Activated CD4-positive, alpha-beta T cell treated with anti-CD3 and anti-CD28 coated beads, Interleukin-2, Interleukin-6, amounts not matched to agents 100 ng/mL and 50 ng/mL, durations not matched to agents 16 hours and 8 hours (primary cell): ENCODE measurements at places on chromosomes 5 and 9.

- peak; percentile 75 for DNase-seq
These were observed 463.5 kb upstream of the RGMB start for GRCh38 chr5:98309785-98310598.

- no peak for DNase-seq
These were observed 101.9 kb downstream of the MTRR start for GRCh38 chr5:7970816-7971215.

DNA sequence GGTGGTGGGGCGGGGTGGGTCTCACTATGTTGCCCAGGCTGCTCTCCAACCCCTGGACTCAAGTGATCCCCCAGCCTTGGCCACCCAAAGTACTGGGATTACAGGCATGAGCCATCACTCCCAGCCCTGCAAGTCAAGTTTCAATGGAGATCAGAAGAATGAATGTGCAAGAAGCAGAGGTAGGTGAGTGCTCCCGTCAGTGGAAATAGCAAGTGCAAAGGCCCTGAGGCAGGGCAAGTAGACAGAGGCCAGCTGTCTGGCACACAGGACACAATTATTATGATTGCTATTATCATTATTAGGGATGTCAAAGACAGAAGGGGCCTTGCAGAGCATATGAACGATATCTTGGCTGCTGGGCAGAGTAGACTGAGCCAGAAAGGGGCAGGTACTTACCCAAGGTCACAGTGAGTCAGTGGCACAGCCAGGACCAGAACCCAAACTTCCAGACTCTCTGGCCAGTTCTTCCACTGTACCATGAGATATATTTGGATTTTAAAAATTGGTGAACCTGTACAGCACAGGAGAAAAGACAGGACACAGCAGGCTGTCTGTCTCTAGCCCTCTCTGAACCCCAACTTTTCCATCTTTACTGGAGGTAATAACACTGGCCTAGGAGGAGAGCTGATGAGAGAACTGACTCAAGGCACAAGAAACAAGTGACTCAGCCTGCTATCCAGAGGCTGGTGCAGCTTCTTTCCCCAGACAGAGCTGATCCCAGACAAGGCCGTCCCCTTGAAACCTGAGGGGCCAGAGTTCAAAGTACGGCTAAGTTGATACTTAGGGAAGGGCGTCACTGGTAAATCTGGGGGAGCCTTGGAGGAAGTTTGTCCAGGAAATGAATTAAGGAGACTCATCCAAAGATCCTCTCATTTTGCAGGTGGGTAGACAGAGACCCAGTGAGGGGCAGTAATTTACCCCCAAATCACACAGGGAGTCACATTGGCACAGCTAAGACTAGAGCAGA, 1.4 kb downstream of the HDHD3 start:
- peak; percentile 24 for DNase-seq

- DNase-seq = no peak
These were observed 1.2 kb downstream of the CDC14B start for GRCh38 chr9:96618209-96619123.

- DNase-seq = no peak
These were observed 33.9 kb upstream of the JMY start for GRCh38 chr5:79202076-79202475.

GRCh38 chr5:120967366-120967765, 503.3 kb downstream of the PRR16 start:
- no peak for DNase-seq

GRCh38 chr9:127862075-127863011, 7.9 kb upstream of the ENG start:
- peak; percentile 19 for DNase-seq

DNA sequence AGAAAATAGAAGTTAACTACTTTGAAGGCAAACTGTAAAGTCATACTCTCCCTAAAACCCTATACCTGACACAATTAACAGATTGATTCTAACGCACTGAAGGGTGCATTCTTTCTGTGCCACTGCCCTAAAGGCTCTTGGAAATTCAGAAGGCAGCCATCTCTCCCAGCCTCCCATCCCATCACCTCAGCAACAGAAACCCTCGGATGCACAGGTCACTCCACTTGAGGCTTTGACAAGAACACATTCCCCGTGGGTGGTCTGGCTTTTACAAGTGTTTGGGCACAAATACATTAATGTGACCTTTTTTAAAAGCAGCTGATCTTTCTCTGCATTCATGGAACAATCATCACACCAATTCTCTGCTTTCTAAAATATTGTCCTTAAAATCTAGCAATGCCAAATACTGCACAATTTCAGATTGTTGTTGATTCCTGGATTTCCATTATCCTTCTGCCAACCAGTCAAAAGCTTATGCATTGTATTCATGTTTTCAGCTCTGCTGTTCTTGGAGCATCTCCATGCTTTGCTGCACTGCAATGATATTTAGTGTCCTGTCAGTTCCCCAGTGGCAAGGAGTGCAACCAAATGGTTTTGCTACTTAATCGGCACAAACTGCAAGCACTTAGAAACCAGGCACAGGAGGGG, 175.6 kb downstream of the TMEM161B start:
- DNase-seq = no peak

- DNase-seq = no peak
These were observed 23.8 kb upstream of the ZNF622 start for GRCh38 chr5:16489322-16489791.

DNA sequence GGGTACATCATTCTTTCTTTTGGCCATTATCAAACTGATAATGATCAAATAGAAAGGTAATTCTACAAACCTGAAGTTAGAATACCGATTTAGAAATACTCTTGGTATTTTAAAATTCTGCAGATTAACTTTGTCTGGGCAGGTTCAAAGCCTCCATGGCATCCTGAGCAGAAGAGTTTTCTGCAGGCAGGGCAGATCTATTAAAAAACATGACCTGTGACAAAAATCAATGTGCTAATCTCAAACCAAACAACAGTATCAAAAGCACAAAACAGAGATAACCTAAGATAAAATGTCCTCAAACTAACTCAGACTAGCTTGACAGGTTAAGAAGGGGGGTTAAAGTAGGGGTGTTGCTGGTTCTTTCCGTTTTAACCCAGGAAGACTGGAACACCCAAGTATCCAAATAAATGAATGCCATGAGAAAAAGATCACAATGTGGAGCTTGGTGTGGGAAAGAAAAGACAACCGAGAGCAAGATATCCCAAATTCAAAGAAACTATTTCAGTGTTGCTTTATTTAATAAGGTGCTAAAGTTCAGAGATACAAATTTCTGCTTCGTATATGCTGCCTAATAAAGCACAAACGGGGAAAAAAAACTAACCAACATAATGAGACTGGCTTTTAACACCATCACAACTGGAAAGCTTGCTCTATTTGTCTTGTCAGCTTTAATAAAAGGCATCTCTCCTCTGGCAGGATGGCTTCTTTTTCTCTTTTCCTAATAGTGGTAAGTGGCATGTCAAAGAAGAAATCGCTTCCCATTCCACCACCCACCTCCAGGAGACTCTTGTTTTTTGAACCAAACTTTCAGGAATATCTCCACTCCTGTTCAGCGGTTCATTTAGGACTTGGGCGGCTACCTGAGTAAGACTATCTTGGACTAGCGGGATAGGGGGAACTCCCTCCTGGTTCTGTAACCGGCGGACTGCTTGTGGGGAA, 2.3 kb downstream of the EFNA5 start:
- no peak for DNase-seq

DNA sequence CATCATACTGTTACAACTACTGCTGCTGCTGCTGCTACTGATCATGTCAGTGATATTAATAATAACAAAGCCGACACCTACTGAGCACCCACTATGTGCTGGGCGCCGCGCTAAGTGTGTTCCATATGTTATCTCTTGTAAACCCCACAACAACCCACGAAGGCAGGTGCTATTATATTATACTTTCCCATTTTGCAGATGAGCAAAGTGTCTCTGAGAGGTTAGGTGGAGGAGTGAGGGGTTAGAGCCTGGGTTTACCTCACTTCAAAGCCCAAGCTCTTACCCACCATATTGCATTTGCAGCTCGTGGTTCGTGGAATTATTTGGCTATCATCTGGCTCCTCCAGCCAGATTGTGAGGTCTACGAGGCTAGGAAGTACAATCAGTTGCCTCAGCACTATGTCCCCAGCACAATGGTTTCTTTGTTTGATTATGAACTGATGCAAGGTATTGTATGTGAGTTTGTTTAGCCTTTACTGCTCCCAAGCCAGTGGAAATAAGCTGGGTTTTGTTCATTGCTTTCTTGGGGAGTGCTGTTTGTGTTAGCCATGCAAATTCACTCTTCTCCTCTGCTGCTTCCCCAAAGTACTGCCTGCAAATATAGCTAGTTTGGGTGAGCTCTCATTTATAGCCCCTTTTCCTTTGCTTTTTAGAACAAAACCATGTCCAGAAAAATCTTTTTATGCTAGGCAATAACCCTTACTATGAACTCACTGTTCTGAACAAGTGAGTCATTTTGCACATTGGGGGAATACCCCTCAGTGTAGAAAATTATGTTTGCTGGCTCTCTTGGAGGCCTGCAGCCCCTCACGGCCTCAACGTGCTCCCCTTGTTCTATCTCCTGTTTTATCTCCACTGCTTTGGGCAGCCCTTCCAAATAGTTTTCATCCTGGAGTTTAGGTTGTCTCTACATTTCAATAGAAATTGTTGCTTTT, 47.9 kb downstream of the ALG2 start:
- peak; percentile 39 for DNase-seq

GRCh38 chr5:82142928-82143577, 135.1 kb downstream of the RPS23 start:
- DNase-seq = no peak

GRCh38 chr9:109996936-109997580, 210.9 kb downstream of the C9orf152 start:
- DNase-seq = no peak

GRCh38 chr9:128106940-128107467, 20.5 kb downstream of the PTGES2 start:
- DNase-seq = no peak

DNA sequence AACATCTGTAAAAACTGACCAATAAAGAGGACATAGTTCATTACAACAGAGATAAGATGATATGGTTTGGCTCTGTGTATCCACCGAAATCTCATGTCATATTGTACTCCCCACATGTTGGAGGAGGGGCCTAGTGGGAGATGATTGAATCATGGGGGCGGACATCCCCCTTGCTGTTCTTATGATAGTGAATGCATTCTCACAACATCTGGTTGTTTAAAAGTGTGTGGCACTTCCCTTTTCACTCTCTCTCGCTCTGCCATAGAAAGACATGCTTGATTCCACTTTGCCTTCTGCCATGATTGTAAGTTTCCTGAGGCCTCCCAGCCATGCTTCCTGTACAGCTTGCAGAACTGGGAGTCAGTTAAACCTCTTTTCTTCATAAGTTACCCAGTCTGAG, 292.8 kb downstream of the SLF1 start:
- DNase-seq = no peak

DNA sequence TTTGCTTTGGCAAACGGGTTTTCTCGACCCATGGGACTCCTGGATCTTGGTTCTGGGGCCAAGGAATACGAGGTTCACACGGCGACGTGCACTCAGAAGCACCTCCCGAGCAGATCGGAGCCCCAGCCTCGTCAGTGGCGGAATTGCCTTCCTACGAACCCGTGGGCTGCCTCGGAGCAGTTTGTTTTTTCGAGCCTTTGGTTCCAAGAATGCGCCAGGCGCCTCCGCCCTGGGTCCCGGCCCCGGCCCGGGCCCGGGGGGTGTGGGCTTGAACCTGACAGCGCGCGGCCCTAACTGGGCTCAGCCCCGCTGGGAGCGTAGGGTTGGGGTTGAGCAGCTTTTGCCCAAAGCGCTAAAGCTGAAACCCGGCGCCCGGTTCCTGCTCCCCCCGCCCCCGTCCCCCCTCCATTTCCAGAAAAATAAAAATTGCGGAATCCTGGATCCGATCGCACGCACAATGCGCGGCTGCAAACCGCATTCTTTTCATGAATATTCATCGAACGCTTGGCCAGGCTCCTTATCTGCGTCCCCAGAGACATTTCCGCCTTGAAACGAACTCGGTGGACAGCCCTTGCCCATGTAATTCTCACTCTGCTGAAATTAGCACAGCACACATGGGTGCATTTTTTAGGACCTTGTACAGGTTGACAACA, 1.0 kb downstream of the BASP1 start:
- no peak for DNase-seq

DNA sequence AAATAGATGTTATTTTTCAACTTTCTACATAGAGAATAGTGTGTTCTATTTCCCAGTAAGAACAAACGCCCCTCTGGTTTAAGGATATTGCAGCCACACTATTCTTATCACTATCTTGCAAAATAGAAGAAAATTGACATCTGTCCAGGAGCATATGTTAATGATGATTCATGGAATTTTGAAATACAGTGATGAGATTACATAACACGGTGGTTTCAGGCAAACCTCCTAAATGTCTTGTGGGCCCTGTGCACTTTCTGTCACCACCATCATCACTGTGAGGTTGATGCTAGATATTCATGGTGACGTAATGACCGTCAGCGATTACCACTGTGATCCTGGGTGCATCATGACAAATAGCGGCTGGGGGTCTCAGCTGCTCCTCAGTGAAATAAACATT, 48.1 kb downstream of the CFAP90 start:
- no peak for DNase-seq

DNA sequence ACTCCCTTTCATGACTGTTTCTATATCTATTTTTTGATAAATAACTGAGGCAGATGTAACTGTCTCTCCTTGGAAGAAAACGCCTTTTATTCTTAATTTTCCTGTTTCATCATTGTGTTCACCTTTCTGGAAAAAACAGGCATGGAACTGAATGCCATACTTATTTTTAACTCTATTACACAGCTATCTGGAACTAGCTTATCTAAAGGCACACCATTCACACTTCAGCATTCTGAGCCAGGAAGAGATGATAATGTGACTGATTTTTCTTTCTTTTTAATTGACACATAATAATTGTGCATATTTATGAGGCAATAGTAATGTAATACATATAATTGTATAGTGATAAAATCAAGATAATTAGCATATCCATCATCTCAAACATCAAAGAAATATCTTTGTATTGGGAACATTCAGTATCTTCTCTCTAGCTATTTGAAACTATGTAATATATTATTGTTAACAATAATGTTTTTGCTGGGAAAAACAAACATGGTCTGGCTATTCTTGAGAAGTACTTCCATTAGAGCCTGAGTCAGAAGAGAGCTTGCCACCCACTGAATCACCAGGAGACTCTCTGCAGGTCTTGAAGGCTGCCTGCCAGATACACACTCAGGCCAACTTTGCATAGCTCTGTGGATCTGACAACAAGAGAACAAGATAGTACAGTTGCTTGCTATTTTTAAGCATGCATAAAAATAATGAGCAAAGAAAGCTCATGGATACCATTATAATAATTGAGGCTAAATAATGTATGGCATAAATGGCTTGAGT, 501.0 kb upstream of the EDIL3 start:
- DNase-seq = no peak
